ENCODE measurements at places on chromosomes 13 and 19.

DNA sequence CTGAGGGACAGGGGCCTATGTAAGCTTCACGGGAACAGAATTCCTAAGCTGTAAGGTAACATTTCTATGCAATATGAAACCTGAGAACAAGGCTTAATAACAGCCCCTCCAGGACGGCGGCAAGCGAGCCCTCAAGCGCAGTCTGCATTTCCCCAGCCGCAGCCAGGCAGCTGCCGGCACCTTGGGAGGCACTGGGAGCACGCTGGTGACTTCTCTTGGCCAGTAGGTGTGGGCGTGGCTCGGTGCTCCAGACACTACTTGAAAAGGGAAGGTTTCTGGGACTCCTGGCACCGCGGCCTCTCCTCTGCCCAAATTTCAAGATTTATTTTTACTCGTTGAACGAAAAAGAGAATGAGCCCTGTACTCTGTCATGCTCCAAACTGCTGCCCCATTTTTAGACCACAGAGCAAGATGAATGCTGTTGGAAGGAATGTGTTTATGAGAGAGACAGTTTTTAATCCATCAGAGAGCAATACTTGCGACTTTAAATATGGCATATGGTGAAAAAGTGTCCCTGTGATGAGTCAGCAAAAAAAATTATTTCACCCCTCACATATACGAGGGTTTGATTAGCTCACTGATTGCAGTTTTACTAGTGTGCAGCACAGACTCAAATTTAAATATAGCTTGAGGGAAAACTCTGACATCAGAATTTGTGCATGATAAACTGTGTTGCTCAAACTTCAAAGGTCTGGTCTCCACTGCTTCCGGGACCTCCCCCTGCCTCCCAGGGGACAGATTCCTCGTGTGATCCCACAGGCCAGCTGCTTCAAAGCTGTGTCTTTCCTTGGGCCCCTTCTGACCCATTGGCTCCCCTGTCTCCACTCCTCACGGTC is 81.2 kb downstream of the COL4A2 start:
- DNase-seq = no peak

- DNase-seq = no peak
Measured at GRCh38 chr13:89514534-89515312, 1832.8 kb upstream of the MIR17HG start.

DNA sequence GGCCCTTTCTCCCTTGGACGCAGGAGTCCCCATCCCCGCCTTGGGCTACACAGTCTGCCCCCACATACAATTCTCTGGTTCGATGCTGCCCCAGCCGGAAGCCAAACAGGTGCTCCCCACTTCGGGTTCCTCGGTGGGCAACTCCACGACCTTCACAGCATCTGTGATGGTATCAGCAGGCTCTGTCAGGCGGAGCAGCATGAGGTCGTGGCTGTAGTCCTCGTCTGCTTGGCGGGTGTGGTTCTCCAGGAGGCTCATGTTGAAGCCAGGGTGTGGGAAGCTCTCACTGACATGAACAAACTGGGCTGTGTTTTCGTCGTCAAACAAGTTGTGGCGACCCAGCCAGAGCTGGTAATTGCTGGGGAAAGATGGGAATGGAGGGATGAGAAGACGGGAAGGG is 3.5 kb downstream of the KLK1 start:
- DNase-seq = no peak

- DNase-seq = peak; percentile 98
Measured at GRCh38 chr13:30617315-30618185, at the start of gene USPL1. Gene USPL1 (plus strand): TSS chr13:30617920. CDS start chr13:30621141, 3,221 bp downstream.

GRCh38 chr13:87889254-87889653 is 218.1 kb downstream of the SLITRK5 start:
- no peak for DNase-seq

GRCh38 chr13:54183728-54184127 is 1155.1 kb downstream of the OLFM4 start:
- no peak for DNase-seq

DNA sequence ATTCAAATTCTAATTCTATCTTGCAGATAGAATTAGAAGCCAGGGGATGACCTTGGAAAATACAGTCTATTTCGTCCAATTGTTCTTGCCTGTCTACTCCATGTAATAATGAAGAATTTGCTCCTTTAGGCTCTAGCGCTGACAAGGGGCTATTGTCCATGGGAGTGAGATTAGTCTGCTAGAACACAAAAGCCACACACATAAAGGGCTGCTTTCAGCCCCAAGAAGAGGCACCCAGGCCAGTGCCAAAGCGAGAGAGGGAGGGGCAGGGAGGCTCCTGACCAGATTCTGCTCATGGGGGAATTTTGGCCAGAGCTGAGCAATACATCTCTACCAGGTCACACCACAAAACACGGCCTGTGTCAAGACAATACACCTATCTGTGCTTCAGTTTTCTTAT is 1306.9 kb downstream of the UQCRFS1 start:
- no peak for DNase-seq

- no peak for DNase-seq
Measured at GRCh38 chr13:70430256-70430655, 322.0 kb upstream of the KLHL1 start.

- no peak for DNase-seq
Measured at GRCh38 chr19:35460608-35461007, 12.6 kb downstream of the FFAR2 start.

- DNase-seq = no peak
Measured at GRCh38 chr13:76425935-76426334, 460.3 kb downstream of the KCTD12 start.

GRCh38 chr13:35593651-35594050 is 117.2 kb upstream of the MAB21L1 start:
- DNase-seq = no peak

DNA sequence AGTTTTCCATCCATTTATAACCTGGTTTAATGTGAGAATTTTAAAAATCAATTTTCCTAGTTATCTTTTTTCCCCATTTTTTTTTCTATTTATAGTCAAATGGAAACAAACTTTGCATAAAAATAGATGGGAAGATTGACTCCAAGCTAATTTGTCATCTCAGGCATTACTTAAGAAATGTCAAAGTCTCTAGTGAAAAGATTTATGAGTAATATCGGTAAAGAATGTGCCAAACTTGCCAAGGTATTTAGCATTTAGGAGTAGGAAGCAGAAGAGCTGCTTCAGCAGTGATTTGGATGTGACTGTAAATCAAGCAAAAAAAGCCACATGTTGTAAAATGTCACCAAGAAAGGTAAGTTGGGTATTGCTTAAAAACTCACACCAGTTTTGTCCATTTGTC is 108.6 kb downstream of the LACC1 start:
- no peak for DNase-seq

GRCh38 chr19:20237773-20238623 is 71.0 kb downstream of the ZNF486 start:
- peak; percentile 91 for DNase-seq

GRCh38 chr19:41934849-41935374 is 6.7 kb upstream of the ERFL start:
- DNase-seq = peak; percentile 88

GRCh38 chr13:110583178-110583865 is 21.8 kb upstream of the RAB20 start:
- DNase-seq = no peak

- no peak for DNase-seq
Measured at GRCh38 chr19:12648088-12648487, 18.5 kb downstream of the MAN2B1 start.

DNA sequence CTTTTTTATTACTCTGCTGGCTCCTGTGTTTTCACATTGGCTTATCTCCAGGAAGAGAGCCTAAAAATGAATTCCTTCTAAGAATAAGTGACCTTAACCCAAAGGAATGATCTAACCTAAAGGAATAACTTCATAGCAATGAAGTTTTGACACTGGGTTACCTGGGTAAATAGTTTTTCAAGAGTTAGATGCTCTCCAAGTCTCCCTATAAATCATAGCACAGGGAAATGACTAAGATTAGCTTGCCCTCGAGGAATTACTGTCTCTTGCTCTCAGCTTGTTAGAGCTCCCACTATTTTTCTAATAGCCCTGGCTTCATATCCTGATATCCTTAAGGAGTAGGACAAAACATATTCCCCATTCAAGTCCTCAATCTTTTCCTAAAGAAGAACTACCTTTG is 66.3 kb downstream of the SPRY2 start:
- DNase-seq = no peak

DNA sequence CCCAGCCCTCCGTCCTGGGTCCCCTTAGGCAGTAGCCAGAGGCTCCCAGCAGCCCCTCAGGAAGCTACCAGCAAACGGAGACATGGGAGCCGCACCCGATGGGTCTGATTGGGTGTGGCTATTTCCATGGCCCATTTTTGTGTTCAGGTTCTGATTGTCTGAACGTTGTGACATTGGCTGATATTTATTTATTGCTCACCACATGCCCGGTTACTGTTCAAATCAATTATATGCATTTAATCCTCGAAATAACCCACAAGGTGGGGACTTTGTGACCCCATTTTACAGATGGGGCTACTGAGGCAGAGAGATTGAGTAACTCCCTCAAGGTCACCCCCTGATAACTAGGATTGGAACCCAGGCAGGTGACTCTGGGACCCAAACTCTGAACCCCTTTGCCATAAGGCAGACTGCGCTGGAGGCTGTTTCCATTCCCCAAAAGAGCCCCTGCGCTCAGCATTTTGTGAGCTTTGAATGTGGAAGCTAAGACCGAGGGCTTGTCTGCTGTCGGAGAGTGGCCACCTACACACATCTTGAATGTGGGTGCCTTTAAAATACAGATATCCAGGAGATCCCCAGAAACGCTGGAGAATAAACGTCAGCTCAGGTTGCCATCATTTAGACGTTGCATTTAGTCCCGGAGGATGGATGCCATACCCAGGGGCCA is 13.6 kb upstream of the MCF2L start:
- DNase-seq = no peak

- DNase-seq = peak; percentile 52
Measured at GRCh38 chr13:99990126-99990977, 8.8 kb downstream of the ZIC2 start.

DNA sequence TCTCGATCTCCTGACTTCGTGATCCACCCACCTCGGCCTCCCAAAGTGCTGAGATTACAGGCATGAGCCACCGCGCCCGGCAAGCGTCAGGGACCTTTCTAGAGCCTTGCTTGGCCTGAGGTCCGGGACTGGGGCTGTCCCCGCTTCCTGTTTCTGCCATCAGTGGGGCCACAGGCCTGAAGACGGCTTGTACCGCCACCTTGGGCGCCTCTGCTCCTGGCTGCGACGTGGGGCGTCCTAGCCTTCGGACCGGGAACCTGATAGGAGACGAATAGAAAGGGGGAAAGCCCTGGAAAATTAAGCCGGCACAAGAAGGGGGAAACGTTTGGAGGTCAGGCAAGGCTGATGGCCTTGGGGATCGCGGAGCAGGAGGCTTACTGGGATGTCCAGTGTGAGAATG is 35.1 kb downstream of the RNF6 start:
- DNase-seq = no peak

- DNase-seq = no peak
Measured at GRCh38 chr13:69410761-69411160, 696.9 kb upstream of the ATXN8OS start.

DNA sequence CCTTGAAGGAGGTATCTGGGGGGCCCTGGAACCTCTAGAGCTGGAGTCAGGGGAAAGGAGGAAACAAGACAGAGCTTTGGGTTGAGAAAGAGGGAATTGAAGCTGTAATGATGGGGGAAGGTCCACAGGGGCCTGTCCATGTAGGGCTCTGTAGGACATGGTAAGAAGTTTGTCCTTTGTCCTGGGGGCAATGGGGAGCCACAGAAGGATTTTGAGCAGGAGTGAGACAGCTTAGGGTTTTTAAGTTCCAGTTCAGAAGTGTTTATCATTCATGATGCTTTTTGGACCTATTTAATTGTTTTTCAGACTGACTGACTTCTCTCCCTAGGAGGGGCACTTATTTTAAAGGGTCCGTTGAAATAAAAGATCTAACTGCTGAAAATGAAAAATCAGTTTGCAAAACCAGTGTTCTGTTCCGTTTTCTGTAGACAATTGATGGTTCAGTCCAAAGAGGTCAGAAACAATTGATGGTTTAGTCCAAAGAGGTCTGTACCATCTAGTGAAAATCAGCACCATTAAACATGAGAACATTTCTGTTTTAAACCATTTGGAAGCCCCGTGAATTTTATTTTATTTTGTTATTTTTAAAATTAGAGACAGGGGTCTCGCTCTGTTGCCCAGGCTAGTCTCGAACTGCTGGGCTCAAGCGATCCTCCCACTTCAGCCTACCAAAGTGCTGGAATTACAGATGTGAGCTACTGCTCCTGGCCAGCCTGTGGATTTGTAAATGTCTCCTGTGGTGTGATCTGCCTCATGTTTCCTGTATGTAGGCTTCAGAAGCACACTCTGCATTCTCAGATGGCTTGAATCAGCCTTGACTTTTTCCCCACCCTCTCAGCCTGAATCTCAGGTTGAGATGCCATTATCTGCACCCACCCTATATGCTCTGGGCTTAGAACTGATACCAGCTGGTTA is 8.4 kb downstream of the PLD3 start:
- DNase-seq = no peak

GRCh38 chr13:41675306-41675705 is 218.0 kb downstream of the RGCC start:
- DNase-seq = no peak

- DNase-seq = no peak
Measured at GRCh38 chr13:40241125-40241798, 425.2 kb downstream of the FOXO1 start.

DNA sequence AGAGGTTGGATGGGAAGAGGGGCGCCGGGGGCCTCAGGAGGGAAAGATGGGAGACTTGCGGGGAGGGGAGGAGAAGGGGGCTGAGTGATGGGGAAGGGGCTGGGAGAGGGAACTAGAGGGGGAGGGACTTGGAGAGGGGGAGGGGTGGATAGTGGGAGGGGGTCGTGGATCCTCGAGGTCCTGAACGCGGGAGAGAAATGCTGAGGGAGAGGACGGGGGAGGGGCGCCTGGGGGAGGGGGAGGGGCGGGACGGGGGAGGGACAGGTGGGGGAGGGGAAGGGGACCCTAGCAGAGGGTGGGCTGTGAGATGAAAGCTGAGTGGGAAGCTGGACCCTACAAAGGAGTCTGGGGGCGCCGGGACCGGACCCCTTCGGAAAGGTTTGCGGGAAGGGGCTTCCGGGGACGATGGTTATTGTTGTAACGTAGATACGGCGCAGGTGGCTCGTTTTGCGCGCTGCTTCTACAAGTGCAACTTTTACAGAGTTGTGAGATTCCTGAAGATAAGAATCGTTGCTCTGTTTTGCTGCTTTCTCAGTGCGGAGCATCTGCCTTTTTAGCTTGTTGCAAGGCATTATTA is 418 bp downstream of the ZNF444 start:
- DNase-seq = peak; percentile 66

- DNase-seq = no peak
Measured at GRCh38 chr19:47100290-47100689, 13.3 kb downstream of the ZC3H4 start.

- DNase-seq = no peak
Measured at GRCh38 chr13:110916301-110917142, 1.7 kb upstream of the ANKRD10 start.

GRCh38 chr13:28953714-28954418 is 133.7 kb downstream of the MTUS2 start:
- DNase-seq = no peak

GRCh38 chr19:49017666-49018351 is 918 bp upstream of the LHB start:
- peak; percentile 84 for DNase-seq

GRCh38 chr19:41932259-41932719 is 4.0 kb upstream of the ERFL start:
- no peak for DNase-seq
